ENCODE measurements at places on chromosomes 12 and 14.

DNA sequence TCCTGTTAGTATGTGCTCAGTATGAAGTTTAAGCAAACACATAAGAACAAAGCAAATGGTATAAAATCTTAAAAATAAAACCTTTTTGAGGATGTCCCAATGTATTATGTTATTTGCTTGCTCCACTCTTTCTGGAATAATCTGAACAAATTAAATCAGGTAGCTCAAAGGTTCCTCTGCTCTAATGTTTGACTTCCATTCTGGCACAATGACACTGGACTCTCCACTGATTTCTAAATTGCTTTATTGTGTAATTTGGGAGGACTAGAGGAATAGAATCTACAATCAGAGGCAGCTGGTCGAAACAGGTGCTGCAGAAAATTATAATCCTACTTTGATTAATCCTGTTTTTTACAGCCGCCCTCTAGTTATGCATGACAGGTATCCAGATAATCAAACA, 523.7 kb upstream of the FOXG1 start:
- DNase-seq = no peak

- no peak for DNase-seq
These were observed 421.6 kb downstream of the APAF1 start for GRCh38 chr12:99066726-99067125.

GRCh38 chr12:85374981-85375380, 95.0 kb downstream of the ALX1 start:
- DNase-seq = no peak

DNA sequence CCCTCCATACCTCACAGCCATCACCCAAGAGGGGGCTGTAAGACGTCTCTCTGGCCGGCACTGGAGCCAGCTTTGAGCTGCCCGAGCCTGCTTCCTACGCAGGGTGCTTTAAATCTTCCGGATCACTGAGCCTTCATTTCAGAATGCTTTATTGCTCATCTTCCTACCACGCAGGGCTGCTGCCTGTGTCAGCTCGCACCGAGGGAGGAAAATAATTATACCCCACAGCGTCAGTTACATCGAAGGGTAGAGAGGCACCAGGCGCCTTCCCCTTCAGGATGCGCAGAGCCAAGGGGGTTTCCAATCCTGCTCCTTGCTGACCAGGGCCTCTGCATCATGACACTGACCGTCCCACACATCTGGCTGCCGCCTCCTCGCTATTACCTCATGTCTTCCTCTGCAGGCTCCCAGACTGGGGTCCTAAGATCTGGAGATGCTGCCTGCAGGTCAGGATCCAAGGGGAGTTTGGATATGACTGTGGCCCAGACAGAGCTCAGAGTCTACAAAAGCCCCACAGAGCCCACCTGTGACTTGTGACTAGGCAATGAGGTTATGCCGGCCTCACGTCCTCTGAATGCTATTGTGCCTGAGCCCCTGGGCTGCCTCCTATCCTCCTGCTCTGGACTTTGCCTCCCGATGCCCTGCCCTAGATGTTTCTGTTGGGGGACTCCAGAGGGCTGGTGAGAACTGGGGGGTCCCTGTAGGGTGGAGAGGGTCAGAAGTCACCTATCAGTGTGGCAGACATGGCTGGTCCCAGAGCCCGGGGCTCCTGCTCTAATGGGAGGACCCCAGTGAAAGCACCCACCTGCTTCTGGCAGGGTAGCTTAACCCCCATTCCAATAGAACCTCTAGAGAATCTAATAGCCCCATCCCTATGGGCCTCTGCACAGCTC, 220.3 kb upstream of the RTL1 start:
- DNase-seq = no peak

GRCh38 chr14:90654831-90655276, 161.4 kb downstream of the TTC7B start:
- DNase-seq = no peak
